ENCODE measurements at places on chromosomes 1 and 21.

DNA sequence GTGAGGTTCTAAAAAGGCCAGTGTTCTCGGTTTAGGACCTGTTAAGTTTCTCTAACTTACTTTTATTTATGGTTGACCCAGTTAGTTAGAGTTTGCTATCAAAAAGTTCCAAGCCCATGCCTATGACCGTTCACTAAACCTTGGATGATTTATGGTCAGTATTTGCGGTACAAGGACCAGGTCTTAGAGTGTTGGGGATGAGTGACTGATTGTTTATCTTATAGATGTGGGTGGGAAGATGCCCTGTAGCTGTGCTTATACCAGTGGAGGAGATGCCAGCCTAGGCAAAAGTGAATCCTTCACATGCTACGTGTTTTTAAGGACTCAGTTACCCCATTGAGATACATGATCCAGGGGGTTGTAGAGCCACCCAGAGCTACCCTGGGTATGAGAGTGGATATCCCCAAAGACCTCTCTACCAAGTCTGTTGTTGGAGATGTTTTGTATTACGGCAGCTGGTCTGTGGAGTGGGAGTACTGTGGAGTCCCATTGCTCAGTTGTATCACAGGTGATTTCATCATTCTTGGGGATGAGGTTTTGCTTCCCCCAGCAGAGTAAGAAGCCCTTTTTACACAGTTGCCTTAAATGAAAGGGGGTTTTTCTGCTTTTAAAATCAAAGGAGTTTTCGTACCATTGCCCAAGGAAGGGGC, 2.1 kb downstream of the SLC22A15 start:
- DNase-seq, result peak; percentile 10

GRCh38 chr21:28269173-28269572, 723.5 kb downstream of the LTN1 start:
- DNase-seq, result no peak

DNA sequence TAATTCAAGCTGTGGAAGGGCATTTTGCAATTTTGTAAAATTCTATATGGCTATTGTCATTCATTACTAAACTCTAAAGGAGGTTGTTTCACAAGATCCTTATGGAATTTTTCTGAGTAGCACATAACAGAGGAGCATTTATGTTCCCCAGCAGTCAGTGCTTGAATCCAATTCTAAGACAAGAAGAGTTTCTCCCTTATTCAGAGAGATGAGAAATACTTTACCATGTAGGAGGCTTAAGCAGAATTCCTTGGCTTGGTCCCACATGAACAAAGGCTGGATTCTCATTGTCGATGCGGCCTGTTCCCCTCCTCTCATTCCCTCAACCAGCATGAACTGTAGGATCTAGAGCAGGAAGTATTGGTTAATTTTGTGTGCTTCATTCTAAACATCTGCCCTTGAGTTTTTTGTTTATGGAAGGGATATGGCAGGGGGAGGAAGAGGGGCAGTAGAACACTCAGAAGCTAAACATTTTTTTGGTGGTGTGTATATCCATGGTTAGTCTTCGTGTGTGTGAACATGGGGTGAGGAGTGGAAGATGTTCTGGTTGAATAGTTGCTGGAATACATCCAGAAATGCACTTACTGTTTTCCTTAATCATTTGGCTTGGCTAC, 74.3 kb downstream of the LAMC1 start:
- no peak for DNase-seq

GRCh38 chr1:65694933-65695332, 97.8 kb upstream of the PDE4B start:
- no peak for DNase-seq

- DNase-seq, result no peak
These were observed 126.9 kb downstream of the CLIC6 start for GRCh38 chr21:34795548-34796180.

GRCh38 chr1:29379443-29380073, 143.2 kb downstream of the PTPRU start:
- DNase-seq, result peak; percentile 66

Data from hematopoietic multipotent progenitor cell treated with erythropoietin and hydrocortisone succinate and interleukin-3 and kit ligand, for 4 days (in vitro differentiated cells).